Activated naive CD8-positive, alpha-beta T cell treated with anti-CD3 and anti-CD28 coated beads, Interleukin-2, amount 50 U/mL, for 16 hours (primary cell): ENCODE measurements at places on chromosomes 13 and 19.

GRCh38 chr19:36256064-36256463 lies 41.2 kb downstream of the ZNF146 start:
- DNase-seq, result no peak

GRCh38 chr19:45879055-45879454 lies 6.9 kb downstream of the IRF2BP1 start:
- no peak for DNase-seq

GRCh38 chr13:26487781-26488180 lies 69.7 kb upstream of the WASF3 start:
- DNase-seq, result no peak

DNA sequence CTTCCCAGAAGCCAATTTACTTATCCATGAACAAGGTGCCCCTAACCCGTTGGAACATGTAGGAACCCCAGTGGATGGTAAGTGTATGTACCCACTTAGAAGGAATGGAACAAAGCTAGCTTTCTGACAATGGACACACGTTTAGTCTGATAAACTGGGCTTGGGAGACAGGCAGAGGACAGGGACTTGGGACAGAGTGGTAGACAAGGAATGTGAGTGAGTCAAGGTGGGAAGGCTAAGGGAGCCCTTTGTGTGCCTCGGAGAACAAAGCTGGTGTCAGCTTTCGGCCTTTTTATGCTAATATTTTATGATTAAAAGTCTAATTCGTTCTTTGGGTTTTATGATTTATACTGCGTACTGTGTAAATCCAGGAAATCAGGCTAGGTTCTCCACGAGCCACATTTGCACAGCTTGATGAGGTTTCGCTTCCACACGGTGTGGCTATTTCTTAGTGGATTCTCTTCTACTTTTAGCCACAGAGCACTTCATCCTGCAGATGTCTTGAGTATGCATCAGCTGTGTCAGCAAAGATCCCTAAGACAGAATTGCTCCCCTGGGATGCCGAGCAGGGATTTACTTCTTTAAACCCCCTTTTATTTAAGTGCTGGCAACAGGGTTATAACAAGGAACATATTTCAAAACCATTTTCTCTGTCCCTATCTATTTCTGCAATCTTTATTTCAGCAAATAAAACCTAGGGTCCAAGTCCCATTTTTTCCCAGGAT lies 258.5 kb downstream of the DLEU7 start:
- no peak for DNase-seq

DNA sequence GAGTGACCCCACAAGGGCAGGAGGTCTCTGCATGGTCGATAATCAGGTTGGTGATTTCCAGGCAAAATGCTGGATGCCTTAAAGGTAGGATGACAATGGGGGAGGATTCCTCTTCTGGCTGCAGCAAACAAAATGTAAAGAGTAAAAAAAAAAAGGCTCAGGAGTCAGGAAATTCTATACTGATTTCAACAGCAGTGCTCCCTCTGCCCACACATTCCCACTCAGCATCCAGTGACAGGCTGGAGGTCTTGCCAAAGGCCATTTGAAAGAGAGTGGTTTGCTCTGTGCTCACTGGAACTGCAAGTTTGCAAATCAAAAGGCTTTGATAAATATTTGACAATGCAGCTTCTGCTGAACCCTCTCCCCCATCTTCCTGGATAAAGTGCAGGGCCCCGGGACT lies 135.4 kb downstream of the TNFRSF19 start:
- no peak for DNase-seq

GRCh38 chr19:23867895-23868294 lies 46.8 kb upstream of the ZNF726 start:
- no peak for DNase-seq

DNA sequence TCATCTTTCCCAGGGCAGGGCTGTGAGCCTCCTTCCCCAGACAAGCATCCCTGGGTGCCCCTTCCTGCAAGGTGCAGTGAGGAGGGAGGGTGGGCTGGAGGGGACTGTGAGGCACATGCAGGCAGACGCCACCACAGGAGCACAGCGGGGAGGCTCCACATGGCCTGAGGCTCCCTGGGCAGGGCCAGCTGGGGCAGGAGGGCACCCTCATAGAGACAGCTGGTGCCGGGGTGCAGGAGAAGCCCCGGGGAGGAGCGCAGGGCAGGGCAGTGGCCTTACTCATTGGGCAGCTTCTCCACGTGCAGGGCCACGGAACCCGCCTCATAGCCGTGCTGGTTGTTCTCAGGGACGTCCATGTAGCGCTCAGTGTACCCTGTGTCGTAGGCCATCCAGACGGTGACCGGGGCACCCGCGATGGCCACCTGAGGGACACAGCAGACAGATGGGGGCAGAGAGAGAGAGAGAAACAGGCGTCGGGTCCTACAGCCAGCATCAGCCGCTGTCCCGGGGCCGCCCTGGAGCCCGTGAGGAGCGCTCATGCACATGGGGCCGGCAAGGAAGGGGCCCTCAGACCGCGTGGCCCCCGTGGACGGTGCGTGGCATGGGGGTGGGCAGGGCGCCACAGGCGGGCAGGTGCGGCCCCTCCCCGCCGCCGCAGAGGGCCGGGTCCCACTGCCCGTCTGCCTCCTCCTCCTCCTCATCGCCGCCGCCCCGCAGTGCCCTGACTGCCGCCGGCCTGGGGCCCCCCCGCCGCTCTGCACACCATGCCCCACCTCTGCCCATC lies 12.5 kb upstream of the MYDGF start:
- no peak for DNase-seq

- DNase-seq, result no peak
These were observed 171.2 kb downstream of the TEX29 start for GRCh38 chr13:111491659-111492058.

- DNase-seq, result no peak
These were observed 15.0 kb upstream of the CCNA1 start for GRCh38 chr13:36417331-36417730.

GRCh38 chr19:1169921-1170885 lies 3.9 kb downstream of the SBNO2 start:
- DNase-seq, result no peak

DNA sequence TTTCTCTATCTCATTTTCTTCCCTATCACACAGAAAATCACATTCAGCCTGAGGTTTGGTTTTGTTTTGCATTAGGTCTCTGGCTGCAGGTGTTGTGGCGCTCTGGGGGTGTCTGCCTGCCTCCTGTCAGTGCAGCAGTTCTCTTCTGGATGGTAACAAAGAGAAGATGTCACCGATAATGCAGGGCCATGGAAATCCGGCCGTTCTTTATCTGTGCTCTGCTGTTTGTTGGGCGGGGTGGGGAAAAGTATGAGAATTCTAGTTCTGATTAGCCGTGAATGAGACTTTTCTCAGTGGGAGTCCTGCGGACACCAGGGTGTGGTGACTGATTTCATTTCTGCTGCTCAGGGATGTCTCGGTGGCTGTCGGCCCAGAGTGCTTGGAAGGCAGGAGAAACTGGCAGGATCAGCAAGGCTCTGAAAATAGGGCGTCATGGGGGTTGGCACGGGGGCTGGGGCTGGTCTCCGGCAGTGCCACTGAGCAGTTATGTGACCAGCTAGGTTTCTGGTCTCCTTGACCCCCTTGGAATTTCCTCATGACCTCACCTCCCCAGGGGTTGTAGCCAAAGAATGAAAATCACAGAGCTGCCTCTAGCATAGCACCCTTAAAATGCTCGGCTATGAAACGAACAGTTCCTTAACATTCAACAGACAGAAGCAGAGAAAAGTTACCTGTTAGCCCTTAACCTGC lies 5.0 kb downstream of the RNF113B start:
- no peak for DNase-seq

GRCh38 chr19:48417421-48417820 lies 24.0 kb downstream of the GRIN2D start:
- no peak for DNase-seq

DNA sequence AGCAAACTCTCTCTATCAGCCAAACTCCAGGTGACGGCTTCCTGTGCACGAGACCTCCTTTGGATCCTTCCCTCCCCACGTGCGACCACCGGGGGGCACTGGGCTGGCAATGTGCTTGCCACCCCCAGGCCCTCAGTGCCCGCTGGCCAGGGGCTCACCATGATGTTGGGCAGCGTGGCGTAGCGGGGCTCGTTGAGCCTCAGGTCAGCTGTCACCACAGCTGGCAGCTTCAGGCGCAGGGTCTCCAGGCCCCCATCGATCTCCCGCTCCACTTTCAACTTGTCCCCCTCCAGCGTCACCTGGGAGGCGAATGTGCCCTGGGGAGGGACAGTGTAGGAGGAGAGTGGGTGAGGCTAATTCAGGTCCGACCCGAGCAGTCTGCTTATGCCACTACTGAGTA lies 4.8 kb upstream of the VSIG10L start:
- no peak for DNase-seq

DNA sequence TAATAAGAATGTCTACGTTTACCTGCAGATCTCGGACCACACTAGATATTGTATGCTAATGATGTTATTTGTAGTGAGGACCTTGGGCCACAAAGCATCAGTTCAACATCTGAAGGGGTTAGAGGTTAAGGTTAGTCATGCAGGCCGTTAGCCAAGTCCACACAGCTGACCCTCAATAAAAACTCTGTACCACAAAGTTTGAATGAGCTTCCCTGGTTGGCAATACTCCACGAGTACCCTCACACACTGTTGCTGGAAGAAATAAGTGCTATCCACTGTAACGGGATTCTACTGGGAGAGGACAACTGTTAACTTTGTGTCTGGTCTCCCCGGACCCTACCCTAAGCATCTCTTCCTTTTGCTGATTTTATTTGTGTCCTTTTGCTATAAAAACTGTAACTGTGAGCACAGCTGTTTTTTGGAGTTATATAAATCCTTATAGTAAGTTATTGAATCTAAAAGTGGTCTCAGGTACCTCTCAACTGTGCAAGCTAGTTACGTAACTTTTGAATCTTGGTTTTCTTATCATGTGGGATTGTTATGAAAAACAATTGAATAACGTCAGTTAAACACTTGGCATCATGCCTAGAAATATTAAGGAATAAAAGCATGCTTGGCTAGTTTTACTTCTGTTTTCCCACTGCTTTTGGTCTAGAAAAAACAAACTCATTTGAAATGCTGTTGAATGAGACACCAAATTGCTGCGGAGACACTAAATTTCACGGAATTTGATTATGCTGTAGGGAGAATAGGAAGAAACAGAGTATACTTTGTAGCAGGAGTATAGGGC lies 181.5 kb downstream of the DNAJC3 start:
- DNase-seq, result no peak
